ENCODE measurements at places on chromosomes 3 and 15.
A peak's percentile ranks its signal among the peaks of the same experiment; 100 is the strongest.

DNA sequence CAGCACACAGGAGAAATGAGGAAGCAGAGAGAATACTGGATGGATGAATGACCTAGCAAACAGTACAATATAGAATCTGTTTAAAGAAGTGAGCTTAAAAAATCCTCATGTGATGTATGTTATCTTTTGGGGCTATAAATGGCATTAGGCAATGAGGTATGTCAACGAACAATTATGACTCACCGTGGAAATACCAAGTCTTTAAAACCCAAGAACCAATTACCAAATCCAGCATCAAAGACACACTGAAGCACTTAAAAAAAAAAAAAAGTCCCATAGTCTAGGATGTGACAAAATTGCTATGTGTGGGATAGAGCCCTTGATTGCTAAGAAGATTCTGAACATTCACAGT is 36.3 kb upstream of the HERC1 start:
- DNase-seq, result no peak

DNA sequence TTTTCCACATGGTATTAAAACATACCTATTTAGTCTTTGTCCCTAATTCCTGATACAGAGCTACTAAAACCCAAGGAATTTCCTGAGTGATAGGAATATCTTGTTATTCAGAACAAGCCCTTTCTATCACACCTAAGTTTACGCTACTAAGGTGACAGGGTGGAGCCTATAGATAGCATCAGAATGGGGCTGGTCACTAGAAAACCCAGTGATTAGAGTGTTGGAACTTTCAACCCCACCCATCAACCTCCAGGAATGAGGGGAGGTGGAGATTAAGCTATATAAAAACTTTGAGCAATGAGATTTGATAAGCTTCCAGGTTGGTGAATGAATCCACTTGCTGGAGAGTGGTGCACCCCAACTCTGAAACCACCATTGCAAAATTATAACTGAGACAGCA is 62.1 kb upstream of the RNU6-1 start:
- no peak for DNase-seq

- DNase-seq, result peak; percentile 22
Measured at GRCh38 chr15:42499858-42500609, 4.6 kb downstream of the SNAP23 start.

GRCh38 chr15:40930430-40931299 is 1.5 kb downstream of the DLL4 start:
- no peak for DNase-seq

- DNase-seq, result peak; percentile 81
Measured at GRCh38 chr15:58227706-58228543, 89.7 kb downstream of the AQP9 start.

DNA sequence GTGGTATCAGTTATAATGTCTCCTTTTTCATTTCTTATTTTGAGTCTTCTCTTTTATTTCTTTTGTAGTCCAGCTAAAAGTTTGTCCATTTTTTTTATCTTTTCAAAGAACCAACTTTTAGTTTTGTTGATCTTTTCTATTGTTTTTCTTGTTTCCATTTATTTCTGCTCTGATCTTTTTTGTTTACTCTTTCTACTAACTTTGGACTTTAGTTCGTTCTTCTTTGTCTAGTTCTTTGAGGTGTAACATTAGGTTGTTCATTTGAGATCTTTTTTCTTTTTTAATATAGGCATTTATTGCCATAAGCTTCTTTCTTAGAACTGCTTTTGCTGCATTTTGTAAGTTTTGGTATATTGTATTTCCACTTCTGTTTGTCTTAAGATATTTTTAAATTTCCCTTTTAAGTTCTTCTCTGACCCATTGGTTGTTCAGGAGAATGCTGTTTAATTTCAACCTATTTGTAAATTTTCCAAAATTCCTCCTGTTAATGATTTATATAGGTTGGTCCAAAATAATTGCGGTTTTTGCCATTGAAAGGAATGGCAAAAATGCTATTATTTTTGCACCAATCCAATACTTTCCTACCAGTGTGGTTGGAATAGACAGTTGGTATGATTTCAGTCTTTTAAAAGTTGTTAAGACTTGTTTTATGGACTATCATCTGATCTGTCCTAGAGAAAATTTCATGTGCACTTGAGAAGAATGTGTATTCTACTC is 51.2 kb downstream of the KAT2B start:
- DNase-seq, result no peak

DNA sequence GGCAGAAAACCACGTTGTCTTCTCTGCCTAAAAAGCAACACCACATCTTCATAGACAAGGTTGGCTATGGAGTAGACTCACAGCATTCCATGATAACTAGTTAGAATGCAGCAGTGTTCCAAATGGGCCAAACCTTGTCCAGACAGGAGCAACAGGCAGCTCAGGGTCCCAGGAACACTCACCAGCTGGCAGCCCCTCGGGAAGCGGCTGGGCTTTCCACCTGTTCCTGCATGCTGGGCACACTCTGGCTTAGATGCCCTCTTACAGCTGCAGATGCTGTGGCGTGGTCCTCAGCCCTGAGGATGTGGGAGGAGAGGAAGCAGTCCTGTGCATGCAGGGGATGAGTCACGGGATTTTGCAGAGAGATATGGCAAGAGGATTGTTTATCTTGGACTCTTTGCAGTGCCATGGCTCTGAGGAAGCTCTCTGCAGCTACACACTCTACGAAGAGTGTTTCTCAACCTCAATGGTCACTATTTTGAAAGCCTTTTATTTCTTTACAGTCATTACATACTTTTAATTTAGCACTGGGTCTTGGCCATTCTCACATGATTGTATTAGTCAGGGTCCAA is 11.3 kb downstream of the NRROS start:
- DNase-seq, result peak; percentile 93

GRCh38 chr3:155646128-155646527 is 98.7 kb downstream of the PLCH1 start:
- no peak for DNase-seq

GRCh38 chr15:59689626-59690236 is 611 bp upstream of the BNIP2 start:
- DNase-seq, result peak; percentile 41

GRCh38 chr3:103660810-103661209 is 1226.0 kb downstream of the ZPLD1 start:
- DNase-seq, result no peak

DNA sequence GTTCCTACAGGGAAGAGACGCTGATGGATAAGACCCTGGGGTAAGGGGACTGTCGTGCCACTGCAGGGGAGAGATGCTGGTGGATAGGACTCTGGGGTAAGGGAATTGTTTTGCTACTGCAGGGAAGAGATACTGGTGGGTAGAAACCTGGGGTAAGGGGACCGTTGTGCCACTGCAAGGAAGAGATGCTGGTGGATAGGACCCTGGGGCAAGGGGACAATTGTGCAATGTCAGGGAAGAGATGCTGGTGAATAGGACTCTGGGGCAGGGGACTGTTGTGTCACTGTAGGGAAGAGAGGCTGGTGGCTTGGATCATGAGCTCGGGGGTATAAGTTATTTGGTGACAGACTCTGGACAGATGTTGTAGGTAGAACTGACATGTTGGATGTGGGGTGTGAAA is 37.6 kb downstream of the WNT7A start:
- no peak for DNase-seq

- no peak for DNase-seq
Measured at GRCh38 chr3:195540027-195540426, 3.1 kb downstream of the PPP1R2 start.

GRCh38 chr15:66963710-66964109 is 101.7 kb upstream of the SMAD3 start:
- no peak for DNase-seq

GRCh38 chr15:26739791-26740190 is 33.1 kb downstream of the GABRB3 start:
- DNase-seq, result no peak

- no peak for DNase-seq
Measured at GRCh38 chr3:39515681-39516441, 48.4 kb downstream of the MOBP start.

GRCh38 chr3:49807431-49808114 is 4.5 kb downstream of the INKA1 start:
- no peak for DNase-seq
